ENCODE measurements at places on chromosomes 6 and 20.

- no peak for DNase-seq
These were observed 36.2 kb upstream of the ANGPT4 start for GRCh38 chr20:952196-952795.

GRCh38 chr6:28865401-28866204, 58.2 kb downstream of the TRIM27 start:
- peak; percentile 9 for DNase-seq

DNA sequence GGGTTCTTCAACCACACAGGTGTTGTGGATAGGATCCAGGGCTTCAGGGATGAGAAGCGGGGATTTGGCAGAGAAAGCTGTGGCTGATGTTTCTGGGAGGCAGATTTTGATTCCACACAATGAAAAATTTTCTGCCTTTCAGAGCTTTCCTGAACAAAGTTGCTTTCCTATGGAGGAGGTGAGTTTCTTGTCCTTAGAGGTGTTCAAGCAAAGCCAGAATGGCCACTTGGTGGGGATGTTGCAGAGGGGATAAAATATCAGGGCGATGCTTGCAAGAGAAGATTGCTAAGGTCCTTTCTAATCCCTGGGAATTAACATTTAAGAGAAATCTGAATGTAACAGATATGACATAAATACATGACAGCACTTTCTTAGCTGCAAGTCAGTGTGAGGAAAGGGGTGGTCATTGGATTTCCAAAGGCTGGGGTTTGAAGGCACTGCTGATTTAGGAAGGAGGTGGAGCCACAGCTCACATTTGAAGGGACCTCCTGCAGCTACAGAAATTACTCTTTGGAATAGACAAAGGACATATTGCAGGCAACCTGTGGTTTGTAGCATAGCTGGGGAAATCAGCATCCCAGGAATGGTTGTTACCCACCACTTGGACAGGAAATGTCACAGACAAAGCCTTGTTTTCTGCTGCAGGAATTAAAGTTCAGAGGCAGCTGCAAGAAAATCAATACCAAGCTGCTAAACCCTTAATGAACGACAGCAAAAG, 271.1 kb upstream of the CHD6 start:
- no peak for DNase-seq

GRCh38 chr6:44386929-44387345, 569 bp upstream of the CDC5L start:
- peak; percentile 62 for DNase-seq

GRCh38 chr20:39041067-39041466, 78.9 kb downstream of the DHX35 start:
- no peak for DNase-seq

- DNase-seq: no peak
These were observed 197.3 kb downstream of the TASP1 start for GRCh38 chr20:13441388-13441787.

GRCh38 chr6:85614780-85615179, 21.1 kb upstream of the SNX14 start:
- no peak for DNase-seq

- no peak for DNase-seq
These were observed 1.4 kb downstream of the TRIM15 start for GRCh38 chr6:30164714-30165113.
